ENCODE measurements at places on chromosomes 6 and 20.

DNA sequence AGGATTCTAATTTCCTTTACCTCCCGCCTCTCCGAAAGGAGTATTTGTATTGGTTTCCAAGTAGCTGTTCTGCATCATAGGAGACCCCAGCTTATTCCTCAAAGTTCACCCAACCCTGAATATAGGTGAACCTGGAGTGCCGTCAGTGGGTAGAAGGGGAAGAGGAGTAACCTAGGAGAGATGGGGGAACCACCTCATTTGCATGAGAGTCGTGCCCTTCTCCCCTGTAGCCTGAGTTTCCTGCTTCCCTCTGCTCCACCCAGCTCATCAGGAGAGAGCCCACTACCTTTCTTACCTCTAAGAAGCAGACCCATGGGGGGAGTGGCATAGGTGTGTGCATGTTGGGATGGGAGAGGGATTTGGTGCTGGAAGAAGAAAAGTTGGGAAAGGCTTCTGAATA is 17.3 kb upstream of the WFDC2 start:
- DNase-seq, result no peak

- no peak for DNase-seq
These were observed 1.5 kb downstream of the ROMO1 start for GRCh38 chr20:35700625-35701148.

- DNase-seq, result peak; percentile 19
These were observed 193.1 kb downstream of the DOK5 start for GRCh38 chr20:54668271-54669039.

- no peak for DNase-seq
These were observed 29.8 kb downstream of the EPM2A start for GRCh38 chr6:145705561-145705960.

- peak; percentile 23 for DNase-seq
These were observed 4.8 kb upstream of the PRPH2 start for GRCh38 chr6:42727087-42727611.

- DNase-seq, result no peak
These were observed 14.5 kb downstream of the SNRNP48 start for GRCh38 chr6:7604506-7604905.

DNA sequence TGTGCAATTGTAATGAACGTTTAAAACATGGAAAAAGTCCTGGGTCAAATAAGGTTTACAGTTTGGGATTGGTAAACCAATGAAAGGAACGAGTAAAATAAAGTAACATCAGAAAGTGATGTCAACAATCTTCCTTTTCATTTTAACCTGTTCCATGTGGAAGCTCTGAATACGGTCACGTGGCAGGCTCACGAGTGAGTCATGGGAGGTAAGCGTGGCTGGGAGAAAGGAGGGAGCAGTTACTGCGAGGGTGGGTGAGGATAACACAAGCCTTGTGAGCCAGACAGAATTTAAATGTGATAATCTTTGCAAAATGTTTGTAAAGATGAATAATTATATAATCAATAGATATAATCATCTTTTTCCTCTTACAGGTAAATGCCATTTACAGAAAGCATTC is 171.3 kb upstream of the HDAC2 start:
- DNase-seq, result no peak

- no peak for DNase-seq
These were observed 113.0 kb downstream of the EDN3 start for GRCh38 chr20:59413326-59413865.

DNA sequence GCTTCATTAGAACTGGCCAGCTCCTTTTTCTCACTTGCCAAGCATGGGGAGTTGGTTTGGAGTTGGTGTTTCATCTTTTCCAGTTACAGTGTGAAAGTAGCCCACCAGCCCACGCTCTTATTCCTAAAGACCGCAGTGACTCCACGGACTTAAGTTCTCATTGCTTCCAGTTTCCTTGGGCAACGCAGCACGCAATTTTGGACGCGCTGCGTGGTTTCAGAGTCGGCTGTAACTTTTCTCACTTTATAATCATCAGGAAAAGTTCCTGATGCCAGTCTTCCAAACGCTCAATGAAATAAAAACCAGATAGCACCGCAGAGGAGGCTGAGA is 381 bp upstream of the PEX7 start:
- DNase-seq, result peak; percentile 12

DNA sequence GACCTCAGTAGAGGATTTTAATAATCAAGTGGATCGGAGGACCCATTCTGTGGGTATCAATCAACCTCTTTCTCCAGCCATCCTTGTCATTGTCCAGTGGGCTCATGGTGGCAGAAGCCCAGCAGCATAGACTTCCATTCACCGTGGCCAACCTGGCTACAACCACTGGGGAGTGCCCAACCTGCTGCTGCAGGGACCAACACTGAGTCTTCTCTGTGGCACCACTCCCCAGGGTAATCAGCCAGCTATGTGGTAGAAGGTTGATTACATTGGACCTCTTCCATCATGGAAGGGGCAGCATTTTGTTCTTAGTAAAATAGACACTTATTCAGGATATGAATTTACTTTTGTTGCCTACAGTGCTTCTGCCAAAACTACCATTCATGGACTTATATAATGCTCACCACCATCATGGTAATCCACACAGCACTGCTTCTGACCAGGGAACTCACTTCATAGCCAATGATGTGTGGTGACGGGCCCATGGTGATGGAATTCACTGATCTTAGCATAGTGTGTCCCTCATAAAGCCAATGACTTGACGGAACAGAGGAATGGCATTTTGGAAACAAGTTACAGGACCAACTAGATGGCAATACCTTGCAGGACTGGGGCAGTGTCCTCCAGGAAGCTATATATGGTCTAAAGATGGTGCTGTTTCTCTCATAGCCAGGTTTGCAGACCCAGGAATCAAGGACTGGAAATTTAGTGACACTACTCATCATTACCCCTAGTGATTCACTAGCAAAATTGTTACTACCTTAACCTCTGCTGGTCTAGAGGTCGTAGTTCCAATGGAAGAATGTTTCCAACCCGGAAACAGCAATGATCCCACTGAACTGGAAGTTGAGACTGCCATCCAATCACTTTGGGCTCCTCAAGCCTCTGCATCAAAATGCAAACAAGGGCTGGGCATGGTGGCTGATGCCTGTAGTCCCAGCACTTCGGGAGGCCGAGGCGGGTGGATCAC is 7.6 kb downstream of the CD24 start:
- DNase-seq, result no peak
